ENCODE measurements at places on chromosomes 16 and 17. TPM values are rescaled to one million over a fixed set of nuclear protein-coding genes. Genes with fewer than 3 reads are reported as not detected.

DNA sequence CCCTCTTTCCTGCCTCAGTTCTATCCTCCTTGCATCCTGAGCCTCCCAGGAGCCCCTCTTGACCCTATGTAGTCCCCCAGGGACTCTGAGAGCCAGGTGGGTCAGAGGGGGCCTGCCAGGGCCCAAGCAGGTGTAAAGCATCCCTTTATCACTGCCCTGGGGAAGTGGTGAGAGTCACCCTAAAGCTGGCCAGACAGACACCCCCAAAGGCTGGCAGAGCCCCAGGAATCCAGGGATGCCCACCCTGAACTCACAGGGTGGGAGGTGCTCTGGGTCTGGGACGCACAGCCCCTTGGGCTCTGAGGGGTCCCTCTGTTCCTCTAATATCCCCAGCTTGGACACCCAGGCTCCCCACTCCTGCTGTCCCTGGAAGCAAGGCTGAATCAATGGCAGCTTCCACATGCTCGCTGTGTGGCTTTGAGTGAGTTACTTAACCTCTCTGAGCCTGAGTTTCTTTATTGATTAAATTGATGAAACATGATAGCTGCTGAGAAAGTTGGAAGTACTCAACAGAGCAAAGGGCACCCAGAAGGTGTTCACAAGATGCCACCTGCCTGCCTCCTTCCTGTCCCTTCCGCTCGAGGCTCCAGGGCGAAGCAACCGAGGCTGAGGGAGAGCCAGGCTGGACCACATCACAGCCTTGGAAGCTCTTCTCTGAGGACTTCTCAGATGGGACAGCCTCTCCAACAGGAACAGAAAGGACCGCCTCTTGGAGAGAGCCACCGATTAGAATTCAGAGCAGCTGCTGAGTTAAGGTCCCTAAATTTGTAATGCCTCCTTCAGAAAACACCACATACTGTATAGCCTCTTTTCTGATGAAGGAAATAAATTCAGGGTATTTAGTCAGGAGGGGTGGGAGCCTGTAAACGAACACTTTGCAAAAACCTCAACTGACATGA, 67.1 kb upstream of the DOC2B start:
- no peaks in the 10 kb centered on the region for H3K4me1 ChIP-seq
- no peaks in the 10 kb centered on the region for H3K36me3 ChIP-seq
- H3K4me3 ChIP-seq: no peak overlapping the region
- H3K27ac ChIP-seq: no peak overlapping the region

DNA sequence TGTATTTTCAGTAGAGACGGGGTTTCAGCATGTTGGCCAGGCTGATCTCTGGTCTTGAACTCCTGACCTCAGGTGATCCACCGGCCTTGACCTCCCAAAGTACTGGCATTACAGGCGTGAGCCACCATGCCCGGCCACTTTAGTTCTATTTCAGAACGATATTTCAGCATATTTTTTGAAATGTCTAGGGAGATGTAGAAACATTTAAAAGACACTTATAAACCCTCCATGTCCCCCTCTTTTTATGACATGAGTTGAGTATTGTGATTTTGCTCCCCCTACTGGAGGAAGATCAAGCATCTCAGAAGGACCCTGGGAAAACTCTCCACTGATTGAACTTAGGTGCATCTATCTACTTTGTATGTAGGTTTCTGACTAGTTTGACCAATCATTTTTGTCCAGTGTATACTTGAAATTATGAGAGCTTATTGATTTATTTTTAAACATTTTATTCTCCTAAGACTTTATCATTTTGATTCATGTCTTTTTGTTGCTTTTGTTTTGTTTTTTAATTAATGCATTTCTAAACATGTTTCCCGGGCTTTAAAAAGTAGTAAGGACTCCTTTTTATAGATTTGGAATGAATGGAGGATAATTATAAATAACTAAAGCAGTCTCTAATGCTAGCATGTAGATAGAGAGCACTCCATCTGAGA, 105.1 kb downstream of the CHD9 start:
- no peak overlapping the region for H3K4me3 ChIP-seq
- no peak overlapping the region for H3K27ac ChIP-seq
- H3K4me1 ChIP-seq: peaks cover under 1% of the 10 kb centered on the region
- no peak for DNase-seq

DNA sequence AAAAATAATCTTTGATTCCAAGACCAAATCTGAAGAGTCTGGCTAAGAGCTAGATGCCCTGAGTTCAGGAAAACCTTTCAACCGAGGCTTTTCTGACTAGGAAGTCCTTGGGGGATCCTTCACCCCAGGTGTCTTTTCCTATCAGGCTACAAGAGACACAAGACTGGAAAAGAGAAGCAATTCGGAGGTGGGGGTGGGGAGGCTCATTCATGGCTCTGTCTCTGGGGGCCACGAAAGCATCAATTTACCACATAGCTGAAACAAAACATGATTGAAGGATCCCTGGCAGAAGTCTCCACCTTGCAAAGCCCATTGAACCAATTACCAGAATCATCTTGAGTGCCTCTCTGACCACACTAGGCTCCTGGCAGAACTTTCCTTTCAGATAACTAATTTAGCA, 239.8 kb upstream of the SALL1 start:
- no peak overlapping the region for H3K4me3 ChIP-seq
- peaks cover 3% of the 10 kb centered on the region for H3K27me3 ChIP-seq
- no peak overlapping the region for H3K27ac ChIP-seq
- DNase-seq: no peak
- no peaks in the 10 kb centered on the region for H3K36me3 ChIP-seq

Gene SLFN14
- total RNA-seq: not detected

Gene GPRC5B
- 0.11 TPM for total RNA-seq
